ENCODE measurements at places on chromosomes 11 and 22. TPM values are rescaled to one million over a fixed set of nuclear protein-coding genes. Genes with fewer than 3 reads are reported as not detected.

DNA sequence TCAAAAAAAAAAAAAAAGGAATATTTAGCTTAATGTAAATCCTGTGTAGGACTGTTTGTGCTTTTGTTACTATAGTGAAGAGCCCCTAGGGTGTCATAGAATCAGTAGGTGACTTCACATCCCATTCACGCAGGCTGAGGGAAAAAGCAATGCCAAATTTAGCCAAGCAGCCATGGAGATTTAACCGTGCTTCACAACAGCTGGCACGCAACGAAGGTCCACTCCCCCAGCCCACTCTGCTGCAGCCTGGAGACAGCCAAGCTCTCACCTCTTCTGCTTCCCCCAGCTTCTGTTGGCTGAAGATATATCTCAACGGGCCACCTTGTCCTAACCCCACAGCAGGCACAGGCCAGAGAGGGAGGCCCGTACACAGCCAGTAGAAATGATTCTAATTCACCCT is 78.8 kb upstream of the BID start:
- DNase-seq: no peak

- DNase-seq: no peak
Measured at GRCh38 chr11:35347921-35348331, 71.4 kb downstream of the SLC1A2 start.

DNA sequence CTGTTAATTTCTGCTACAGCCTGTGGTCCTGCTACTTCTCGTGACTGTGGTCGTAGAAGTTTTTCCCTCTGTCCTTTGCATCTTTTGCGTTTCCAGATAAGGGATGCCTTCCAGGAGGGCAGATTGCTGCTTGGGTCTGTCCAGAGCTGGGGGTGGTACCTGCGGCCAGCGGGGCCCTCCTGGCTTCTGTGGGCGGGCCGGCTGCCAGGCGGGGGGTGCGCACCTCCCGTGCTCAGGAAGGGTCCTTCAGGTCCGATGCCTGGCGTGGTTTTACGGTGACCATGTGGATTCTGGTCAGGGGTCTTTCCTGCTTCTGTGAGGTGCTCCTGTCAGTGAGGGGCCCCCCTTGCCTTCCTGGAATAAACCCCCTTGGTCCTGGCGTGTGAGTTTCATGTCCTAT is 84.8 kb downstream of the KCNQ1 start:
- no peak for DNase-seq

DNA sequence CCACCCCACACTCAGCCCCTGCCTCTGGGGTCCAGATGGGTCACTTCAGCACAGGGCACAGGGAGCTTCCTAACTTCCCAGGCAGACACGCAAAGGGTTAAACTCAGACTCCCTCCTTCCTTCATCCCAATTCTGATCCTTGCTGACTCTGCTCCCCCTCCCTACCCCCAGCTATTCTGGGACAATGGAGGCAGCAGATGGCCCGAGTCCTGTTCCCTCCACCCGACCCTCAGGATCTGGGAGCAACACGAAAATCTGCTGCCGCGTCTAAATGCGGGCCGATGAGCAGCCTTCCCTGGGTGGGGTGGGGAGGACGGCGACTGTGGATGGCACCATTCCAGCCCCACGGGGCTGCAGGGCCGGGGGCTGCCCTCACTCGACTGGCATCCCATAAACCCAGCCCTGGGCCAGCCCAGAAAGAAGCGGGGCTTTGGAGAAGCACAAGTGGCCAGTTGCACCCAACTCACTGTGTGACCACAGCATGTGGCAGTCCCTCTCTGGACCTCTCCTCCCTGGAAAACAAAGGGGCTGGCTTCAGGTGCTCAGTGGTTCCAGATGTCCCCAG is 18.7 kb downstream of the MFNG start:
- no peak for DNase-seq

The OR51E1 gene
- total RNA-seq: not detected

The OR52I1 gene
- not detected for total RNA-seq
